ENCODE measurements at places on chromosomes 12 and 14. TPM values are rescaled to one million over a fixed set of nuclear protein-coding genes. Genes with fewer than 3 reads are reported as not detected.

The MGAT2 gene
- total RNA-seq: 57.0 TPM

The MUCL1 gene
- total RNA-seq: not detected

The CLEC7A gene
- not detected for total RNA-seq

The FAIM2 gene
- total RNA-seq: 0.05 TPM

The KERA gene
- not detected for total RNA-seq

The TTC6 gene
- total RNA-seq: not detected

The PCED1B gene
- total RNA-seq: 49.9 TPM

The BRI3BP gene
- 39.3 TPM for total RNA-seq

The B4GALNT1 gene
- 10.8 TPM for total RNA-seq

The OR4K17 gene
- total RNA-seq: not detected

The PTGER2 gene
- total RNA-seq: 54.1 TPM

The GPR135 gene
- 2.4 TPM for total RNA-seq
